ENCODE measurements at places on chromosomes 6 and 20.

DNA sequence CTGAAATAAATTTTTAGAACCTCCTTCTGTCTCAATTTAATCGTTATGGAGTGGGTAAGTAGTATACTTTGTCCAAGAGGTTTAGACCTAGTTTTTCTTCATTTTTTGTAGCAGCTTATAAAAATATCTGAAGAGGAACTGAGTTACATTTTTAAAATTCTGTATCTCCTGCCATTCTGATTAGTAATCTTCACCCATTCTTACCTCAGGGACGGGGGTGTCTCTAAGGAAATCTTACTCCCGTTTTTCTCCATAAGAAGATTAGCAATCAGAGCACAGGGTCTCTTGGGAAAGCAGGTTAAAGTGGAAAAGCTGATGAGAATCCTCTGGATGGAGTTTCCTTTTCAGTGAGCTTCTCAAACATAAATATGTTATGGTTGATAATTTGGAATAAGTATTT is 259.3 kb upstream of the FAM83B start:
- DNase-seq = no peak

DNA sequence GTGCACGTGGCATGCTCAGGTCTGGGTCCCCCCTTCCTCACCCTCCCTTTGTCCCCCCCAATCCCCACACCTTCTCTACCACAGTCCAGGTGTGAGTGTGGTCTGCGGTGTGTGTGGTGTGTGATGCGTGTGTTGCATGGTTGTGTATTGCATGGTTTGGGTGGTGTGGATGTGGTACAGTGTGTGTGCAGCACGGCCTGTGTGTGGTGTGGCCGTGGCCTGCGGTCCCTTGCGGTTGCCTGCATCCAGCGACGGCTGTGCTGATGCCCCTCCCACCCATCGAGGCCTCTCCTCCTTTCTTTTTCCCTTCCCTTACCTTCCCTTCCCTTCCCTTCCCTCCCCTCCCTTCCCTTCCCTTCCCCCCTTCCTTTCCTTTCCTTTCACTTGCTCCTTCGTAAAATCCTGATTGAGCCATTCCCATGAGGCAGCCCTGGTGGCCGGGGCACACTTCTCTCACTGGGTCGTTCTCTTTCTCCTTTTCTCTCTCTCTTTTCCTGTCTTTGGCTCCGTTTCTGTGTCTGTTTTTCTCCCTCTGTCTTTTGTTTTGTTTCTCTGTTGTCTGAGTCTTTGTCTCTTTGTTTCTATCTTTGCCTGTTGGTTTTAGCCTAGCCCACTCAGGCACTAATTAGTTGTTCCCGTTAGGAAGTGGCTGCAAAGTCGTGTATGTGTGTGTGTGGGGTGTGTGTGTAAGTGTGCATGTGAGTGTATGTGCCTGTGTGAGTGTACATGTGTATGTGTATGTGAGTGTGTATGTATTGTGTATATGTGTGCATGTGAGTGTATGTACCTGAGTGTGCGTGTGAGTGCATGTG is 65.7 kb downstream of the SRC start:
- DNase-seq = no peak

DNA sequence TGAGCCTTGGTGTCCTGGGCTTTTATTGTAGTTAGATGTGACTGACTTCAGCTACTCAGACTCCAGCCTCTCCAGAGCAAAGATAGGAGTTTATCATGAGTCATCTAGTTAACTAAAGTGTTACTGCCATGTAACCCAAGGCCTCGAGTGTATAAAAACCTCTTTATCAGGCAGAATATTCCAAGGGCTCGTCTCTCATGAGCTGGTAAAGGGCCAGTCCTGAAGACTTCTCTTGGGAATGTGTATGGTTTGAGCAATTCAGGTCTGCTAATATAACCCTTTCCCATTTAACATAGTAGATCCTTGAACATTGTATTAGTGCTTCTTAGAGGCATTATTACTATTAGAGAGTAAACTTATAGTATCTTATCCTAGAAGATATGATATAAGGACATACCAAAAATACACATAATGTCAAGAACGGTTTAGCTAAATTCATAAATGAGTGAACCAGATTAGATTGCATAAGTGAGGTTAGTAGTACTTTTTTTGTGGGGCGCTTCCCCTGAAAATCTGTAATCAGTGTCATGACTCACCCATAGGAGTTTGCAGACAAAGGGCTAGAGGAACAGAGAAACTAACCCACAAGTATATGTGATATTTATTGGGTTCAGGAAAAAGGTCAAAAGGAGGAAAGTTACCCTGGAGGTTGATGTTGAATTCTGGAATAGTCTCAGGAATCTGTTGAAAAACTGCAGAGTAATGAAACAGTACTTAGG is 16.0 kb downstream of the DSE start:
- no peak for DNase-seq

DNA sequence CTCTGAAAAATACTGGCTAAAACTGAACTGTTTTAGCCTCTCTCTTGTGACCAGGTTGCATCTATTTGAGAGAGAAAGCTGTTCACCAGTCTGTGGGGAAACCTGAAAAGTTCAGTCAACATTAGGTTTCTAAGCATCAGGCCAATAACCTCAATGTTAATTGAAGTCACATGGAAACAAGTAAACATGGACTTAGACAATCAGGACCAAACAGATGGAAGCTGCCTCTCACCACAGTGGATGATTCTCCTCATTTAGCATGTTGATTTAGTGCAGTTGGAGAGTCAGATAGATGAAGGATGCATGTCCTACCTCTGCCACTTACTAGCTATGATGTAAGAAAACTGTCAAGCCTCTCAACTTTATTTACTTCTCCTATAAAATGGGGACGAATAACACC is 18.2 kb downstream of the SCGN start:
- DNase-seq = no peak

GRCh38 chr6:14058735-14059134 is 58.8 kb upstream of the CD83 start:
- no peak for DNase-seq

GRCh38 chr20:41316051-41316450 is 1.5 kb downstream of the ZHX3 start:
- no peak for DNase-seq

- DNase-seq = no peak
Measured at GRCh38 chr6:73394577-73395354, at the start of gene DDX43. DDX43 (plus strand) TSS chr6:73394828; CDS start chr6:73394906, 78 bp downstream.

GRCh38 chr20:888057-888456 is 28.1 kb downstream of the ANGPT4 start:
- no peak for DNase-seq
